ENCODE measurements at places on chromosomes 7 and 10. TPM values are rescaled to one million over a fixed set of nuclear protein-coding genes. Genes with fewer than 3 reads are reported as not detected.

DNA sequence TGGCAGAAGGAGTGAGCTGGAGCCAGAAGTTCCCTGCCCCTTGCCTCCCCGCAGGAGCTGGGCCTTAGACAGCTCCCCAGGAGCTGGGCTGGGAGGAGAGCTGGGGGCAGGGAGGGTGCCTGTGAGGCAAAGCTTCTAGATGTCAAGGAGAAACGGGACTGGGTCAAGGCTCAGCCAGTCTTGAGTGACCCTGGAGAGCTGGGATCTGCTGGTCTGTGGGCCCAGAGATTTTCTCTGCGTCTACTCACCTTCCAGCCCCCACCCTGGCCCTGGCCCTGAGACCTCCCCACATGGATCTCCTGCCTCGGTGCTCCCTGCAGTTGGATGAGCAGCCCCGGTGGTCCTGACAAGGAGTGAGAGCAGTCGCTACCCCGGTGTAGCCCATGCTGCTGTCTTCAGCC is 20.3 kb upstream of the SHH start:
- no peak for DNase-seq

- no peak for DNase-seq
Observed at GRCh38 chr7:27141137-27141922, 2.2 kb downstream of the HOXA5 start.

DNA sequence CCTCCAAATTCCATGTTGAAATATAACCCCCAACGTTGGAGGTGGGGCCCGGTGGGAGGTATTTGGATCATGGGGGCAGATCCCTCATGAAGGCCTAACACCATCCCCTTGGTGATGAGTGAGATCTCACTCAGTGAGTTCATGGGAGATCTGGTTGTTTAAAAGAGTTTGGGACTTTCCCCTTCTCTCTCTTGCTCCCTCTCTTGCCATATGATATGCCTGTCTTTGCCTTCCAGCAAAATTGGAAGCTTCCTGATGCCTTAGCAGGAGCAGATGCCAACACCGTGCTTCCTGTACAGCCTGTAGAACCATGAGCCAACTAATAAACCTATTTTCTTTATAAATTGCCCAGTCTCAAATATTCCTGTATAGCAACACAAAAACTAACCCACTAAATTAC is 55.7 kb upstream of the CDK1 start:
- no peak for DNase-seq

- DNase-seq, result no peak
Observed at GRCh38 chr10:1050145-1050544, 1.2 kb upstream of the IDI1 start.

- DNase-seq, result no peak
Observed at GRCh38 chr10:87546971-87547413, 42.3 kb downstream of the MINPP1 start.

- DNase-seq, result no peak
Observed at GRCh38 chr10:109957092-109957797, 33.9 kb upstream of the XPNPEP1 start.

DNA sequence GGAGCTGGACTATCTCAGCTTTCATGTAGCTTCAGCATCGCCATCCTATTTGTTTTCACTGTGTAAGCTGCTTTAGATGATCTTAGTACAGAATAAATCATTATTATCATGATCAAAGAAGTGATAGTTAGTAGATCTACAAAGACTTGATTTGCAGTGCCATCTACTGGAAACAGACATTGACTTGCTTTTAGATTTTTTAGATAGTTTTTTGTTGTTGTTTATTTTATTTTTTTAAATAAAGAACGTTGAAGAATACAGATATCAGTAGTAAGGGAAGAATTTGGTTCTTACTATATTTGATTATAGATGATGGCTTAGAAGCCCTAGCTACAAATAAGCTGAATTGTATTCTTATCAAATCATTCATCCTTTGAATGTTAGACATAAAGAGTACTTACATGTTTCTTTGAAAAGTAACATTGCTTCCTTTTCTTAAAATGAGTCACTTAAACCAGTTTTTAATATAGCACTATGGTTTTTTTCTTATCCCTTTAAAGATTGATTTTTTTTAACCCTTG is 6.3 kb upstream of the SFMBT2 start:
- DNase-seq, result peak; percentile 3

- no peak for DNase-seq
Observed at GRCh38 chr7:55363386-55364170, 1.6 kb upstream of the LANCL2 start.

Gene LIPJ
- not detected for total RNA-seq

Data from pulmonary artery endothelial cell (primary cell).